ENCODE measurements at places on chromosomes 11 and 22. TPM values are rescaled to one million over a fixed set of nuclear protein-coding genes. Genes with fewer than 3 reads are reported as not detected.

UBQLNL gene
- 0.34 TPM for total RNA-seq

DDIAS gene
- total RNA-seq: 17.6 TPM

UBQLN3 gene
- total RNA-seq: not detected

GAS2 gene
- total RNA-seq: 2.0 TPM

Data from melanocyte of skin (primary cell).